Renal cortex interstitium (tissue), 15 donors: ENCODE measurements at places on chromosomes 7 and 10. TPM values are rescaled to one million over a fixed set of nuclear protein-coding genes. Genes with fewer than 3 reads are reported as not detected.

Gene MACC1
- polyA plus RNA-seq: 6.6 TPM

Gene TMEM196
- polyA plus RNA-seq: 0.10 TPM

DNA sequence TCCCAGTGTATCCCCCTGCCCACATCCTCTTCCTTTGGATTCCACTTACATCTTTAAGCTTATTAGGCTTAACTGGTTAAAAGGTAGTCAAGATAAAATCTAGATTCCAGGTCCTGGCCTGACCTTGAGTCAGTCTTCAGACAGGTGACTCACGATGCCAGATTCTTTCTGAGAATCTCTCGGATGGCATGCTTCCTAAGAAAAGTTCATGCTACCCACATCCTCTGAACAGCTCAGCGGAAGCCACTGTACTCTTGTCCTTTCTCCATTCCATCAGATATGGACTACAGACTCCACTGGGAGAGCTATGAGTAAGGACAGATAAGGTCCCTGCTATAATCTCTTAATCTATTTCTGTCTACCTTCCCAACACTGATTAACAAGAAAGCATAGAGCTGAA is 43.4 kb downstream of the DNMBP start:
- DNase-seq: no peak

Gene NUTM2E
- polyA plus RNA-seq: 0.51 TPM

DNA sequence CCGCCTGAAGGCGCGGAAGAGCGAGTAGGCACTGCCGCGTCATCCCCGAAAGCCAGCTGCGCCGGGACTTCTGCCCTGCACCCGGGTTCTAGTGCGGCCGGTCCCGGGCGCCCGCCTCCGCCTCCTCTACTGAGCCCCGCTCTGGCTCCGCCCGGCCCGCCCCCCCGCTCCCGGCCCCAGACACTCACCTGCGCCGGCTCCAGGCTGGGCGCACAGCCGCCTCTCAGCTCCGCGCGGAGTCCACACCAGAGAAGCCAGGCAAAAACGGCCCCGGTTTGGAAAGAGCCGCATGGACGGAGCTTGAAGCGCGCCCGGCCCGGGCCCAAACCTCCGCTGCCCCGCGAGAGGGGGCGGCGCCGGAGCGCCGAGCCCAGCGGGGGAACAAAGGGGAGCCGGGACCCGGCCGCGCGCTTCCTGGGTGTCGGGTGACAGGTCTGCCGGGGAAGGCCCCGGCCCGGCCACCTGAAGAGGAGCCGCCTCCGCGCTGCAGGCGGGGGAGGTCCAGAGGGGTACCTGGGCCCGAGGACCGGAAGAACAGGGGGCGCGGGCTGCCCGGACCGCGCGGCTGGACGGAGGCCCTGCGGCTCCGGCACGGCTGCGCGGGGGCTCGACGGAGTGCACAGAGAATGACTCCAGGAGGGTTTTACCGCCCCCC is 168.2 kb downstream of the NRF1 start:
- no peak for DNase-seq

DNA sequence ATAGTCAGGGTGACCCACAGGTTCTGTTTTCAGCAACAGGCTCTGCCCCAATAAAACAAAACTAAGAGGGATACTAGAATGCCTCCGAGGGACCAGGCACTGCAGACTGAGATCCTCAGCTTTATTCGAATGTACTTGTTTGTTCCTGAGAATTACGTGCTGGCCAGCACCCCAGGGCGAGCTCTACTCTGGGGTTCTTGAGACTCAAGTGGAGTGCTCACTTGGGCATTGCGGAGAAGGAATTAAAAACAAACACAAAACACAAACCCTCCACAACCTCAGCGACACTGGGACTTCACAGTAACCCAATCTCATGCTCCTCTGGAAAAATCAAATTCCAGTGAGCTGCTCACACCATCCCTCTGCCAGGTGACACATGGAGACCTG is 250.7 kb downstream of the TNS3 start:
- DNase-seq: no peak

GRCh38 chr10:58384095-58384494 is 1.1 kb upstream of the TFAM start:
- DNase-seq: no peak

DNA sequence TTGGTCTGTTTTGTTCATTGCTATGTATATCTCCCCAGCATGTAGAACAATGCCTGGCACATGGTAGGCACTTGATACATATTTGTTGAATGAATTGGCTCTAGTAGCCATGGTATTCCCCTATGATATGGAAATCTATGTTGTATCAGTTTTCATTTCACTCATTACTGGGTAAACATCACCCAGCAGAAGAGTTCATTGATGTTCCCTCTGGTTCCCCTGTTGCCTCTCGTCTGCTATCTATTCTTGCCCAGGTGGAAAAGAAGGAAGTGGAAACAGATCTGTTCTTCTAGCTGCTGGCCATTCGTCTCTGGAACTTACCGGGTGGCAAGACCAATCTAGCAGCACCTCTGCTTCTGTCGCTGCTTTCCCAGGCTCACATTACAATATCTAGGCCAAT is 71.5 kb downstream of the LRRC4 start:
- DNase-seq: no peak

Gene DGKI
- 2.2 TPM for polyA plus RNA-seq

- no peak for DNase-seq
Measured at GRCh38 chr10:117663750-117664149, 121.2 kb downstream of the EMX2 start.

DNA sequence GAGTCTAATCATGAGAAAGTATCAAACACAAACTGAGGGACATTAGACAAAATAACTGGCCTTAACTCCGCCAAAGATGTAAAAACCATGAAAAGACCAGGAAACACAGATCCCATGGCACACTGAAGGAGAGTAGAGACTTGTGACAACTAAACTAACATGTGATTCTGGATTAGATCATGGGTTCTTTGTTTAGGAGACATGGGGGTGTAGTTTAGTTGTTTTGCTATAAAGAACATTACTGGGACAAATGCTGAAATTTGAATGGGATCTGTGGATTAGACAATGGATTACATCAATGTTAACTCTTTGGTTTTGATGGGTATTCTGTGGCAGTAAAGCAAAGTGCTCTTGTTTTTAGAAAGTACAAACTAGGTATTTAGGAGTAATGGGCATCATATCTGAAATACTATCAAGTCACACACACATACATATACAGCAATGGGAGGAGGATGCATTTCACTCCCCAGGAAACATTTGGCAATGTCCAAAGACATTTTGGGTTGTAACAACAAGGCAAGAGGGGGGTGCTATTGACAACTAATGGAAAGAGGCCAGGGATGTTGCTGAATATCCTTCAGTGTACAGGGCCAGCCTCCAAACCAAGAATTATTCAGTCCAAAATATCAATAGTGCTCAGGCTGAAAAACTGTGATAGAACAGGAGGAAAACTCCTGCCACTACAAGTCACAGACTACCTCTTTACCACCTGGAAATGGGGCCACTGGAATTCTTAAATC is 32.4 kb downstream of the WAPL start:
- no peak for DNase-seq

- no peak for DNase-seq
Measured at GRCh38 chr10:1410469-1411395, 326.6 kb downstream of the ADARB2 start.

Gene ATRNL1
- polyA plus RNA-seq: 31.3 TPM

GRCh38 chr7:48140001-48140681 is 31.1 kb upstream of the ABCA13 start:
- no peak for DNase-seq

Gene COL13A1
- polyA plus RNA-seq: 28.3 TPM

GRCh38 chr10:117137031-117137910 is 799 bp downstream of the VAX1 start:
- DNase-seq: no peak

Gene DPP6
- polyA plus RNA-seq: 52.1 TPM

GRCh38 chr7:31873816-31874597 is 187.0 kb downstream of the PPP1R17 start:
- DNase-seq: no peak

- DNase-seq: no peak
Measured at GRCh38 chr7:28222636-28223035, 42.0 kb upstream of the JAZF1 start.

GRCh38 chr7:76512941-76513816 is 2.8 kb downstream of the UPK3B start:
- no peak for DNase-seq

Gene HMX3
- not detected for polyA plus RNA-seq

Gene RRP12
- 23.9 TPM for polyA plus RNA-seq

GRCh38 chr7:150850273-150850672 is 2.0 kb upstream of the AOC1 start:
- DNase-seq: no peak

DNA sequence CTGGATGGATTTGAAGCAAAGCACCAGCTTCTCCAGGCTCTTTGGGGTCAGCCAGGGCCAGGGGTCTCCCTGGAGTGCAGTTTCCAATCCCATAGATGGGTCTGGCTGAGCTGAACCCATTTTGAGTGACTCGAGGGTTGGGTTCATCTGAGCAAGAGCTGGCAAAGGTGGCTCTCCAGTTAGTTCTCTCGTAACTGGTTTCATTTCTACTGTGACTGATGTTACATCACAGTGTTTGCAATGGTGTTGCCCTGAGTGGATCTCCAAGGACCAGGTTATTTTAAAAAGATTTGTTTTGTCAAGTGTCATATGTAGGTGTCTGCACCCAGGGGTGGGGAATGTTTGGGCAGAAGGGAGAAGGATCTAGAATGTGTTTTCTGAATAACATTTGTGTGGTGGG is 14.2 kb downstream of the LEP start:
- no peak for DNase-seq

DNA sequence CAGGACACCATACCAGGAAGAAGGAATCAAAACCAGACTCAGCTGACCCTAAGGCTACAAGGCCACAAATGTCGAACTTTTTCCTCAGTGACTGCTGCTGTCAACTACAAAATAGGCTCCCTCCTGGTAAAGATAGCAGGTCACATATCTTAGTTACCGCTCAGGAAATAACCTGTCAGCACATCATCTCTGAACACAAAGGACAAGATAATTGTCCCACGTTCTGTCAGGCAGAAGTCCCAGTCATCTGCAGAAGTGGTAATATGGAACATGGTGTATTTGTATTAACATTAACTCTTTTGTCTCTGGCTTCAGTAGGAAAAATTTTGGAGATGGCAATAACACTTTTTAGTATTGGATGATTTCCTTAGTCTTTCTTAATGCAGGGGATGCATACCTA is 630.2 kb upstream of the LRRTM3 start:
- no peak for DNase-seq
